ENCODE measurements at places on chromosomes 12 and 14. TPM values are rescaled to one million over a fixed set of nuclear protein-coding genes. Genes with fewer than 3 reads are reported as not detected.

The RERG gene
- total RNA-seq = not detected

The TRHDE gene
- not detected for total RNA-seq

The CLEC14A gene
- not detected for total RNA-seq

The OGFOD2 gene
- total RNA-seq = 28.8 TPM

The BTBD7 gene
- total RNA-seq = 14.3 TPM

The C14orf132 gene
- 0.07 TPM for total RNA-seq

The KRT80 gene
- total RNA-seq = not detected

The DLGAP5 gene
- 24.0 TPM for total RNA-seq

The SSPN gene
- total RNA-seq = not detected

The AICDA gene
- total RNA-seq = 6.3 TPM

The CDCA3 gene
- total RNA-seq = 47.6 TPM

The SCFD1 gene
- 78.8 TPM for total RNA-seq

The KITLG gene
- total RNA-seq = not detected

The MAPK1IP1L gene
- 111 TPM for total RNA-seq

The VRTN gene
- total RNA-seq = not detected

The DPPA3 gene
- not detected for total RNA-seq

The TAS2R50 gene
- 12.0 TPM for total RNA-seq

The KLRC2 gene
- total RNA-seq = not detected

The CRACR2A gene
- 29.3 TPM for total RNA-seq

The RHOJ gene
- not detected for total RNA-seq

The HOXC12 gene
- not detected for total RNA-seq

The ACSM4 gene
- not detected for total RNA-seq

The BCL2L14 gene
- not detected for total RNA-seq

The DDX47 gene
- total RNA-seq = 39.2 TPM
